Pulmonary artery endothelial cell (primary cell): ENCODE measurements at places on chromosomes 1 and 21. TPM values are rescaled to one million over a fixed set of nuclear protein-coding genes. Genes with fewer than 3 reads are reported as not detected.

KCNJ6 gene
- total RNA-seq: under 0.01 TPM in 2 replicates

TTC39A gene
- total RNA-seq: 1.1 and 1.2 TPM in 2 replicates

HTR6 gene
- not detected in 2 replicates for total RNA-seq

VANGL1 gene
- total RNA-seq: 9.2 and 14.5 TPM in 2 replicates

SERTAD4 gene
- 1.5 and 3.2 TPM in 2 replicates for total RNA-seq

TMCC2 gene
- total RNA-seq: 1.5 and 2.8 TPM in 2 replicates

PLA2G2A gene
- total RNA-seq: not detected in 2 replicates

NBPF3 gene
- total RNA-seq: 0.85 and 3.0 TPM in 2 replicates

RPTN gene
- total RNA-seq: not detected in 2 replicates

IFFO2 gene
- 23.7 and 24.5 TPM in 2 replicates for total RNA-seq

AGMAT gene
- 1.4 and 1.5 TPM in 2 replicates for total RNA-seq

F13B gene
- total RNA-seq: not detected in 2 replicates

STIL gene
- 8.4 and 15.8 TPM in 2 replicates for total RNA-seq

C1orf115 gene
- total RNA-seq: 34.1 and 35.1 TPM in 2 replicates

SYT2 gene
- not detected in 2 replicates for total RNA-seq
